ENCODE measurements at places on chromosomes 11 and 22.

- no peak for DNase-seq
Observed at GRCh38 chr11:64831411-64831891, 13.0 kb downstream of the CDC42BPG start.

DNA sequence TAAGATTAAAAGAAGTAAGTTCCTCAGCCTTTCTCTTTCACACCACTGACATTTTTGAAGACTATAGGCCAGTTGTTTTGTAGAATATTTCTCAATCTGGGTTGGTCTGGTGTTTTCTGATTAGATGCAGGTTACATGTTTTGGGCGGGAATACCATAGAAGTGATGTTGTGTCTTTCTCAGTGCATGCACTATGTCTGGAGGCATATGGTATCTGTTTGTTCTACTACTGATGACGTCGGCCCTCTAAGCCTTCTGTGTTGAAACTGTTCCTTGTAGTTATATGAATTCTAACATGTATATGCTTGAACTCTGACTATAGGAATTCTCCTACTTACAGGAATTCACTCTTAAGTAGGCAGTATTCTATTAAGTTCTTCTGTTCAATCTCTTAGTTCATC lies 21.6 kb downstream of the ZFTA start:
- DNase-seq = no peak

GRCh38 chr22:27387561-27387960 lies 414.0 kb downstream of the MN1 start:
- no peak for DNase-seq

GRCh38 chr11:4118107-4118506 lies 23.5 kb downstream of the RRM1 start:
- peak; percentile 31 for DNase-seq

DNA sequence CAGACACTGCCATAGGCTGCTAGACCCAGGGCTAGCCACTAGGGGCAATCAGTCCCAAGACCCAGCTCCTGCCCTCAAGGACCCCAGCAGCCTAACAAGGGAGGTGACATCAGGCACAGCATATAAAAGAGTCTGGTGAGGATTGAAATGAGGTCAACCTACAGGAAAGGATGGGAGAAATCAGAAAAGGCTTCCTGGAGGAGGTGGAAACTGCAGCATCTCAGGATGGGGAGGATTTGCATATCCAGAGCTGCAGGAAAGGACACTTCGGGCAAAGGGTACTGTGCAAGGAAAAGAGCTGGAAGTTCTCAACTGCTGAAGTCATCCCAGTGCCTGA lies 2.9 kb upstream of the ARFGAP2 start:
- peak; percentile 25 for DNase-seq

DNA sequence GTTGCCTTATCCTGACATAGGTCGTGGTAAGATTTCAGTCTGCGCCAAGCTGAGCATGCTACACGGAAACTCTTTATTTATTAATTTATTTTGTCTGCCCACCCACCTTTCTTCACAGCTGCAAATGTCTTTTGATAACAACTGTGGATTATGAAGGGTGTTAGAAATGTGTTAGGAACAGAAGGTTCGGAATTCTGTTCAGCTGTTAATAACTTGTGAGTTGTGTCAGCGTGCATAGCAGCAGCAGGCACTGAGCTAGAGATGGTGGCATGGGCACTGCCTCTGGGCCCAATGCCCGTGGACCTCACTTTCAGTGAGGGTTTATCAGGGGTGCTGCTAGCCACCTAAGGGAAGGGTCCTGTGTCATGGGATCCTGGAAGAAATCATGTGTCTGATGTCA lies 162.5 kb upstream of the NTM start:
- DNase-seq = no peak

GRCh38 chr11:96055706-96056387 lies 131.9 kb upstream of the MTMR2 start:
- peak; percentile 44 for DNase-seq

GRCh38 chr11:66299186-66299585 lies 7.5 kb downstream of the TMEM151A start:
- DNase-seq = no peak

GRCh38 chr22:42945027-42945426 lies 69.9 kb downstream of the PACSIN2 start:
- no peak for DNase-seq

DNA sequence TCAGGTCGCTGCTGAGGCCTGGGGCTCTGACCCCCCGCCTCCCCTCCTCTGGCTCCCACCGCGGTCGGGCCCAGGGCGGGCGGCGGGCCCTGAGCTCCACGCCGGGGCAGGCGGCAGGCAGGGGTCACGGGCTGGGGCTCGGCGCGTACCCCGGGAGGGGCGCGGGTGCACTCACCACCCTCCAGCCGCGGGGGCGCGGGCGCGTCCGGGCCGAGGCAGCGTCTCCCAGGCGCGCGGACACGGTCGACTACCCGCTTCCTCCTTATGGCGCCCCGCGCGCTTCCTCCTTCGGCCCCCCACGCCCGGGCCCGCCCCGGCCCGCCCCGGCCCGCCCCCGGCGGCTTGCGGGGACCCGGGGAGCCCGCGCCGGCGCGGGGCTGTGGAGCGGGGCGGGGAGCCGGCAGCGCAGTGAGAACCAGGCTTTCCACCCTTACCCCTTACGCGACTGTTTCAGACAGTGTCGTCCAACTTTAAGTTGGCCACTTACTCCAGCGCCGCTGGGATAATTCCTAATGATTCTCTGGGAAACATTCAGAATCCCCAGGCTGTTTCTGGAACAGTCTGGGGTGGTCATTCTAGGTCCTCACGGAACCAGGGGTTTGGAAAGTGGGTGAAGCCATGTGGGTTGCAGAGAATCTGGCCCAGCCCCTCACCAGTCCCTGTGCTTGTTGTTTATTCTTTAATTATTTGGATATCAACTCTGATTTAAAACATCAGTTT lies at the start of gene BID:
TSS of gene BID (minus strand) at position 264 of the 720 bp plus-strand sequence. CDS start 24,353 bp downstream, outside the sequence.
- no peak for DNase-seq

- DNase-seq = no peak
Observed at GRCh38 chr22:43308060-43308830, 34.9 kb downstream of the SCUBE1 start.

DNA sequence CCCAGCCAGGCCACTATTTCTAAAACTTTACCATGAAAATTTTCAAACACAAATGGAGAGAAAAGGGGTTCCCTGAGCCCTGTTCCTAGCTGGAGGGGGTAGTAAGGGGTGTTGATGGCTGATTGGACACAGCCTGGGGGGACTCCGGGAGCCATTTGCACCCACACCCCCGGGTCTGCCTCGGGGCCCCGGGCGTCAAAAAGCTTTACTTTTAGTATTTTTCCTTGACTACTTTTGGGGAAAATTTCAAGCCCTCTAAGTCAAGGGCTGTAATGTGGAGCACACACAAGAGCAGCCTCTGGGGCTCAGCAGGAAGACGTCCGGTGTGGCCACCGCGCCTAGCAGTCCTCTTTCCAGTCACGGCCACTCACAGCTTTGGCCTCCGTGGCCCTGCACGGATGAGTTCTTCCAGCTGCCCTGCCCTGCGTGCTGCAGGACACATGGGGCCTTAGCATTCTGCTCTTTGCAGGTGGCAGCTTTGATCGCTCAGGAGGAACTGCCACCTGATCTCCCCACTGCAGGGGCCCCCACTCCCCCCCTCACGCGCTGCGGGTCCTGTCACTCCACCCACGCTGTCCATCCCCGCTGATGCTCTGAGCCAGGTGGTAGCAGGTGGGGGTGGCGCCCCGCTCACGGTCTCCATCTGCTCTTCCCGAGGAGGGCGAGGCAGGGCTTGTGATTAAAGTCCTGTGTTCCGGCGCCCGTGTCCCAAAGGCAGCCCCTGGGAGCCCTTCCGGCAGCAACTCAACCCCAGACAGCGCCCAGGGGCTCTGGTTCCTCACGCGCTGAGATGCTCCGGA lies 14.4 kb downstream of the RNH1 start:
- DNase-seq = no peak

- DNase-seq = no peak
Observed at GRCh38 chr22:47918276-47918921, 1155.9 kb downstream of the TBC1D22A start.

- DNase-seq = no peak
Observed at GRCh38 chr11:14975252-14975587, 3.1 kb upstream of the CALCA start.

DNA sequence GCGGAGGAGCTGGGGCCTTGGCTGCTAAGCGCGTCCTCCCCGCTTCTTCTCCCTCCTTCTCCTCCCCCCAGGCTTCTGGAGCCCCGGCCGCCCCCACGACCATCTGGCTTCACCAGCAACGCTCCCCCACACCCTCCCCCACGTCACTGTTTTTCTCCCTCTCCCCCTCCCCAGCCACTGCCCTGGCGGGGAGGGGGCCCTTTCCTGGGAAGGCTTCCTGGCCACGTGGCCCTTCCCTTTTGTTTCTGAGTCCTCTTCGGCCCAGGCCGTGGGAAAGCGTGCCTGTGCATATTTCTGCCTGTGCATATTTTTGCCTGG lies 27.7 kb downstream of the RTN4R start:
- no peak for DNase-seq

DNA sequence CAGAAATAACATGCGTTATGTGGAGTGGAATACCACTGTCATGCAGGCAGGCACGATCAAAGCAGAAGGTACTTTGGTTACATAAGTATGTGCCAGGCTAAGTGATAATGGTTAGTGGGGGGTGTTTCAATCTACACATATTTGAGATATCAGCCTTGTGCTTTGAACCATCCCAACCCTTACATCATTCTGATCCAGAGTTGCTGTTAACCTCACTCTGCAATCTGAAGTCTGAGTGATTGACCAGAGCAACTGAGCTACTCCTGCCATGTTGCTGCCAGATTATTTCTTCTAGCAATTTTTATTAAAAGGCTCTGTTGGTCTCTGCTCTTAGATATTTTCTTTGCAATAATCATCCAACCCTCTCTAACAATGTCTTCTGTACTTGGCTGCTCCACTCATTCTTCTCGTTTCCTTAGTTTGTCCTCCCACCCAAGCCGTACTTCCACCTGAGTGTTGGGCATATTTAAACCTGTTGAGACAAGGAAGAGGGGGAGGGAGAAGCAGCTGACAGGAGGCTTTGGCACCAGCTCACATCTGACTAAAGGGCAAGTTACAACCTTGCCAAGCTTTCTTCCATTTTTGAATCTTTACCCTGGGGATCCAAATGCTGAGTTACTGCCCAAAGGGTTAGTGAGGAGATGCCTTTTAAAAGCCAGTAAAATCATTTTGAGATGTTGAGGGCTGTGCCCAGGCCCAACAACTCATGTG lies 114.1 kb upstream of the SESN3 start:
- DNase-seq = no peak

DNA sequence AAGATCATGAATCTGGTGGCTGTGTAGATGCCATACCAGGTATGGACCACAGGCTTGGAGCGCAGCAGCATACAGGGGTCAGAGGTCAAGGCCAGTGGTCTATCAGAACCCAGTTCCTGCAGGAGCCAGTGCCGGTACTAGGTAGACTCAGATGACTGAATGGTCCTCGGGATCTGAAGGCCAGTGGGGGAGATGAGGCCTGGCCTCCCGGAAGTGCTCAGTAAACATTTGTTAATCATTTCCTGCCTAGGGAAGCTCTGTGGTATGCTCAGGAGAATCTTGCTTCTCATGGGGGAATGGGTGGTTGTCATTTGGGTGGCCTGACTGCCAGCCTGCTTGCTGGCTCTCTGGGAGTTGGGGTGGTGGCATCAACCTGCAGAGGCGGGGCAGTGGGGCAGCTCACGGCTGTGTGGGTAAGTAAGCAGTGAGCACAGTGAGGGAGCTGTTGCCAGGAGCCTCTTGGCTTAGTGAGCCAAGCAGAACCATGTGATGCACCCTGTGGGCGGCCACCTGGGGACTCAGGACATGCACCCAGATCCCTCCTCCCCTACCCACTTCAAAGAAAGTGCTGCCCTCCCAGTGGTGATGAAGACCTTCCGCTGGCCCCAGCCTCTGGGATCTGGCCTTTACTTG lies 33.0 kb downstream of the PTPRJ start:
- DNase-seq = no peak

GRCh38 chr22:24161909-24162308 lies 19.4 kb upstream of the SUSD2 start:
- no peak for DNase-seq

DNA sequence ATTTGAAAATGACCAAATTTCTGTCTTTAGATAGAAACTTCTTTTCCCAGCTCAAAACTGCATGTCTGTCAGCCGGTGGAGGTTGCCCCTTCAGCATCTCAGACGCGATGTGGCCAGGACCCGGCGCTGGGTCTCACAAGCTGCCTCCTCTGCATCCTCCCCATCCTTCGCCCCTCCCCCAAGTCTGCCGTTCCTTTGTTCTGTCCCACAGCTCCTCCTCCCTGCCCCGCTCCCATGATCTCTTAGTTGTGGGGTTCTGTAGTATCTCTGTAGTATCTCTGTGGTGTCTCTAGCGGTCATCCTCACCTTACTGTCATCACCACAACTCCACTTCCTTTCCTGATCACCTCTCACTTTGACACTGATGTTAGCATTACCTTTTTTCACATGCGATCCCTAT lies 49.9 kb downstream of the TRAF6 start:
- DNase-seq = no peak

GRCh38 chr11:75745807-75746206 lies 22.8 kb upstream of the DGAT2 start:
- no peak for DNase-seq

- no peak for DNase-seq
Observed at GRCh38 chr11:66363187-66363601, 8.4 kb downstream of the SLC29A2 start.

Measured in brain microvascular endothelial cell (primary cell).